ENCODE measurements at places on chromosomes 5 and 9.

DNA sequence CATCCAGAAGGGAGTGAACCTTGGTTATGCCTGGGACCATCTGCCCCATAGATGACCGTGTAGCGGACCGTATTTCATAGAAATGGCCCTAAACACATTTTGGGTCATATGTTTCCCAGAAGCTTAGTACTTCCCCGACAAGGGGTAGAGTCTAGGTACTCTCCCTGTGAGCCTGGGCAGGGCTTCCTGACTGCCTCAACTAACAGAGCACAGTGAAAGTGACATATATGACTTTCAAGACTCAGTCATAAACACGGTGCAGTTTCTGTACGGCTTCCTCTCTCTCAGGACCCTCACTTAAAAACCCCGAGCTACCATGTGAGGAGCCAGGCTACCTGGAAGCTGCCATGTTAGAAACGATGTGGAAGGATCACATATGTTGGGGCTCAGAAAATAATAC lies 20.9 kb downstream of the C9orf57 start:
- DNase-seq = no peak

DNA sequence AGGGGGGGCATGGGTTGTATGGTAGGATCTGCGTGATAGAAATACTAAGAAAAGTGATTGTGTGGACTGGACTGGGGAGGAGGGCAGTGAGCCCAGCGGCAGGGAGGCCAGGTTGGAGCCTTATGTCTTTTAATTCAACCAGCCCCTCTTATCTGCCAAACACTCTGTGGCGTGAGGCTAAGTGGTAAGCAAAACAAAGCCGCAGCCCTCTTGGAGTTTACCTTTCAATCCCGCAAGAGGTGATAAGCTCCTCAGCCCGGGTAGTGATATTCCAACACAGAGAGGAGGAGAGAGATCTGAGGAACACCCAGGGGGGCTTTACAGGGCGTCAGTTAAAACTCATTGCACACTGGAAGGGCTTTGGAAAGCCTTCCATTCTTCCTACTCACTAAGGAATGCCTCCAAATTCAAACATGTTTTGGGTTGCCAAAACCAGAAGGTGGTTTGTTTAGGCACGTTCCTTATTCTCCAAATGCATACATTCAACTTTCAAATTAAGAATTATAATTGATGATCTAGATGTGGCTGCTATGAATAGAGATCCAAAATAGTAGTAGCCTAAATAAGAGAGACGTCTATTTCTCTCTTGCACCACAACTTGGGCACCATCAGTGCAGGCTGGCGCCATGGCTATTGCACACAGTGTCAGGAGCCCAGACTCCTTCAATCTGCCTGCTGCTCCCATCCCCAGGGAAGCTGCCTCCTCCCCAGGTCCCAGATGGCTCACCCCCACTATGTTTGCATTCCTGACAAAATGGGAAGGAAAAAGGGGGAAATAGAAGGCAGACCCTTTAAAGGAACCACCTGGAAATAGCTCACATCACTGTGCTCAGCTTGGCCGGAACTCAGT lies 75.1 kb upstream of the FSTL4 start:
- no peak for DNase-seq

DNA sequence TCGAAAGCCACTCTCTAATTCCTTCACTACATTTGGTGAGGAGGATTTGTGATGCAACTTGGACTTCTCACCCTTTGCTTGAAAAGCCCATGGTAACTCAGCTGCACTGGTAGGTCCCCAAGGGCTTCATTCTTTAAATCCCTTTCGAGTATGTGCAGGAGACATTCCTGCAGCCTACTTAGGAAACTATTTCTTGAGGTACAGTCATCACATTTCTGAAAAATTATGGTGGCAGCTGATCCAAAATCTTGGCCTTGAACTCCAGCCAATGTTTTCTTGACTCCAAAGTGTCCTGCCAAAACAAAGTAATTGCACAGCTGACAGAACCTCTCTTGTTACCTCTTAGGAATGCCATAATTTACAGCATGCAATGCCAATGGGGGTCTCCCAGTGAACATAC lies 99.7 kb downstream of the NPR3 start:
- DNase-seq = no peak

GRCh38 chr9:20357037-20357432 lies 265.3 kb downstream of the MLLT3 start:
- no peak for DNase-seq

GRCh38 chr5:41822036-41822435 lies 48.2 kb downstream of the OXCT1 start:
- no peak for DNase-seq

DNA sequence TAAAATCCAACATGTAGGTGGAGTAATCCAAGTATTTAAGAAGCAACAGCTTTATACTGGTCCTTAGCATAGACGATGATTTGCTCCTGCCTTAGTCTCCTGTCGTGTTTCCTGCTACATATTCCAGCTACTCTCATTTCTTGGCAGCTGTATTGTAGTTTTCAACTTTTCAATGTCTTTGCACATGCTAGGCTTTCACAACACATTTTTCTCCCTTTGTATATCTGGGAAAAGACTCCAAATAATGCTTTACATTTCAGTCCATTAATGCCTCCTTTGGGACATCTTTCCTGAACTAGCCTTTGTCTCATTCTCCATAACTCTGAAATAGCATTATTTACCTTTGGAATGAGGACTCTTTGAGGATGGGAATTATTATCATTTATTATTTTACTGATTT lies 508.0 kb downstream of the PTPRD start:
- DNase-seq = no peak

- no peak for DNase-seq
Observed at GRCh38 chr9:116247284-116247683, 93.7 kb downstream of the PAPPA start.

- DNase-seq = no peak
Observed at GRCh38 chr5:109324351-109324750, 85.4 kb downstream of the PJA2 start.

GRCh38 chr5:132471151-132471907 lies 19.2 kb downstream of the IRF1 start:
- DNase-seq = no peak

DNA sequence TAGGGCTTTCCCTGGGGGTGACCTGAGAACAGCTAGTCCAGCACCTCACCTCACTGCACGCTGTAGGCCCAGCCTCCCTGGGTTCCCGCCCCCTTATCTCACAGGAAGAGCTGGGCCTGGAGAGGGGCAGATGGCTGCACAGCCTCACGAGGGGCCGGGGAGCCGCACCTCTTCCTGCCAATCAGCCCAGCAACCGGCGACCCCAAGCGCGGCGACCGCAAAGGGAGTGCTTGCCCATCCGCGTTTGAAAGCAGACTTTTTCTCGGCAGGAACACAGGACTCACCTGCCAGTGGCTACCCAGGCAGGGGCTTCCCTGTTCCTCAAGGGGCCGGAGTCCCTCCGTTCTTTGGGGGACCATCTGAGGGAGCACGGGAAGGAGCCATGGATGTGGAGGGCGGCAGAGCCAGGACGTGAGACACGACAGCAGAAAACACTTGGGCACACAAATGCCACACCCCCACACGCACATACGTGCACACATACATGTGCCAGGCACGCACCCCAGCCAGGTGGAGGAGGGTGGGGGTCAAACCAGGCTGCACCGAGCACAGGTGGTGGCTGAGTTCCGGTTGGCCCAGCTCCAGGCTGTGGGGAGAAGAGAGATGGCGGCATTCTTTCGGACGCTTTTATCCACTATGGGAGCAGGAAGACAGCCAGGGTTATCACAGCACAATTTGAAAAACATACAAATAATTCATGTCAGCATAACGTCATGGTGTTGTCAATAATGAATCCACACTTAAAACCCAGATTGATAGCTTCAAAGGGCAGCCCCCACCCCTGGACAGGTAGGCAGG lies 11.3 kb downstream of the TMEM250 start:
- no peak for DNase-seq

- no peak for DNase-seq
Observed at GRCh38 chr5:116576053-116576713, 1.6 kb upstream of the SEMA6A start.

DNA sequence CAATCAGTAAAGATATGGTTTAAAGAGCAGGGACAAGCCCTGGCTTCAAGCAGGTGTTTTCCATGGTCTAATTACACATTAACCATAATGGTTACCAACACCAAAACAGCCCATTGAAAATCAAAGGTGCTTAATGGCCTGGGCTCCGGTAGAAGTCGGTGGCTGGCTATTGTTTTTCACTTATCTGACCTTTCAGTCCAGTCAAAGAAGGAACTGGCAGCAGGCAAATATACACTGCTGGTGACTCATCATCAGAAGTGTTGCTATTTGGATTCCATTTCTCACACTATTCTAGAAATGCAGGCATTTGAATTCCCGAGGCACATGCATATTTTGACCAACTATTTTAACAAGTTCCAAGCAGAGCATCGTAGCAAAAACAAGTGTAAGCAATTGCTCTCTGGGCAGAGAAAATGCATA lies 26.3 kb upstream of the GABRP start:
- no peak for DNase-seq

DNA sequence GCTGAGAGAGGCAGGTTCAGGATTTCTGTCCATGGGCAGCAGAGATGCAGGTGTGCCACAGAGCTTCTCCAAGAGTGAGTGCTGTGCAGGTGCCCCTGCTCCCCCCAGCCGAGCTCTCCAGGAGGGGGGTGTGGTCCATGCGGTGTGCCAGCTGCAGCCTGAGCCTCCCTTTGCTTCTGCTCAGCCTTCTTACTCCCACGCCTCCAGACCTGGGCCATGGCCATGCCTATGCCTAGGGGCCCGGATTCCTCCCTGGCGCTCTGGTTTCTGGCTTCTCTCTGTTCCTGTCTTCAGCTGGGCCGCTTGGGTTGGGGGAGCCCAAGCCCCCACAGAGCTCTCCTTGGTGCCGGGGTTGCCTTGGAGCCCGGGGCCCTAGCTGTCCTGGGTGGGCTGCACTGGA lies 133.3 kb downstream of the CACNA1B start:
- no peak for DNase-seq

DNA sequence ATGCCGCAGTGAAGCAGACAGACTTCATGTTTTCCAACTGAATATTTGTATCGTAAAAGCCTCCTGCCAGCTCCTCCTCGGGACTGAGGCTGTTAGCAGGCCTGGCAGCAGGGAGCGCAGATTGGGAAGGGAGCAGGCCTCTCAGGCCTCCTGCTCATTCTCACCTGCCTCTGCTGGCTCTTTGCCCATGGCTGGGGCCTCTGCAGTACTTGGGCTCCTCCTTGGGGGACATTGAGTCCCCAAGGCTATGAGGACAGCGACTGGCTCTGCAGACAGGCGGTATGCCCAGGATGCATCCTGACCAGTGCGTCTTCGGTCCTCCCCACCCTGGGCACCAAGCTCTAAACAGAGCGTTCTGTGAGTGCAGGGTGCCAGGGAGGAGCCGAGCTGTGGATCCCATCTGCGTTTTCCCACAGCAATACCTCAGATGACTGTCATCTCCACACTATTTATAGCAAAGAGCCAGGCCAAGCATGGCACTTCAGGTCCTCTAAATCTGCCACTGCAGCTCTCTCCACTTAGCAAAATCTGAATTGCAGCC lies 38.7 kb downstream of the TSTD2 start:
- DNase-seq = no peak

DNA sequence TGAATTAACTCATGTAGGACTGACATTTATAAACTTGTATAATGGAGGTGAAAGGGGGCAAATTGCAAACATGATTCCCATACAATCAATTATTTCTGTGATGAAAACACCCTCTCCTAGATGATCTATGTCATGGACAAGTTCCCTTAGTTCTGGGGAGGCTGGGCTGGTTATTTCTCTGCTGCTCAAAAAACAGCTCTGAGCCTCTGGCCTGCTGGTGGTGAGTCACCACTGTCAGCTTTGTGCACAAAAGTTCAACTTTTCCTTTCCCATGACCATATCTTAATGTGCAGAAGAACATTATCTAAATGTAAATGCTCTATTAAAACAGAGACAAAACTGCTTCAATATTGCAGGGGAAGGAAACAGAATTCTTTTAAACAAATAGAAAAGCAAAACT lies 85.0 kb downstream of the HMHB1 start:
- DNase-seq = no peak

DNA sequence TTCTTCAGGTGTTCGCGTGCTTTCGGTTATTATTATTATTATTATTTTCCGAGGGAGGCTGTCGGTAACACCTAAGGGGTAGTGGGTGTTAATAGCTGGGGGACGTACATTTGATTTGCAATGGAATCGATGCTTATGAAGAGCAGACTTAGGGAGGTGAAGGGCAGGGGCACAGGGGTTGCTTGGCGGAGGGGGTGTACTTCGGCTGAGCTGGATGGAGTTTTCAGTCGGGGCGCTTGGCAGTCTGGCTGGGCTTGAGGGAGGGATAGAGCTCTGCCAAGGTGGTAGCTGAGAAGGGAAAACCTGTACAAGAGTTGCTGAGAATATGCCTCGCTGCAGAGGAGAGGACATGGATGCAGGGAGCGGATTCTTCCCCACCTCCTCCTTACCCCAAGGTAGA lies 617 bp upstream of the PTPRD start:
- DNase-seq = no peak

DNA sequence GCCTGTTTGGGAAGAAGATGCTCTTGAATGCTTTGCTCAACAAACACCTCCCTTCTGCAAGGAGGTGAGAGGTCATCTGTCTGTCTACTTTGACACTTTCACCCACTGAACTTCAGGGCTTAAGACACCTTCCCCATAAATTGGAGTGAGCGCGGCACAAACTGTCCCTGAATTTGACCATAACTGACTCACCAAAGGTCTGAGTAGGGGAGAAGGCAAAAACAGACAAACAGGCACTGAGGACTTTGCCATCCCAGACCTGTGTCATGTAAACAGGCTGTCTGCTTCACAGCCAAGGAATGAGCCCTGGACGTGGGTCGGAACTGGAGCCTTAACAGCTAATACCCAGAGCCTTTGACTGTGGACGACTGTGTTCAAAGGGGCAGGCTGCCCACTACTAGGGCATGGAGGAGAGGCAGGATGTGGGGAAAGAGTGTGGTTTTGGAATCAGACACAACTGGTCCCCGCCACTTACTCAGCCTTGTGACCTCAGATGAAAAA lies 320.9 kb upstream of the KLF4 start:
- no peak for DNase-seq

- DNase-seq = no peak
Observed at GRCh38 chr9:81575956-81576355, 113.4 kb downstream of the TLE1 start.

- no peak for DNase-seq
Observed at GRCh38 chr5:123500471-123500870, 11.5 kb upstream of the CSNK1G3 start.

DNA sequence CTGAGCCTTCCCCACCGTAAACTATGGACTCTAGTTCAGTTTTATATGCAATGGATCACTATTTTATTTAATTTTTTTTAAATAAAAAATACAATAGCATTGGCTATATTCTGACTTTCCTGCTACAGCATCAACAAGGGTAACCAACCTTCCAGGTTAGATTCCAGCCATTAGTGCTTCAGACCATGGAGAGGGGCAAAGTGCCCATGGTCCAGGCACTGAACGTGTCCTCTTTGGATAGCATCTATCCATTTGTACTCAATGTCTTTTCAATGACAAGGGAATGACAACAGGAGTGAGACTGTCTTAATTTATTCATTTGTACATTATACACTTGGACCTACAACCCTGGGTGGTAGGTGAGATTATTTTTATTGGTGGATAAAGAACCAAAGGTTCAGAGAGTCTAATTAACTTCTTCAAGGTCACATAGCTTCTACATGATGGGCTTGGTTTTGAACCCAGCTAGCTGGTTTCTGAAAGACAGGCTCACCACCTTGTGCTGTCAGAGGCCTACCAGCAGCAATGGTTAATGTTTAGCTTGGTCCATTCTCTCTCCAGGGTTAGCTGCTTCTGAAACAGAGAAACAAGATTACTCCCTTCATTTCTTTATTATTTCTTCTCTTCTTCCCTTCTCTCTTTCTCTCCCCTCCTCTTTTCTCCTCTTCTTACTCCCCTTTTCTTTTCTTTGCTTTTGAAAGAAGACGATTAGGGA lies 11.5 kb downstream of the TMEM171 start:
- DNase-seq = no peak

Measured in T-helper 2 cell (primary cell).